Vagina (tissue), 2 donors: ENCODE measurements at places on chromosomes 5 and 9. TPM values are rescaled to one million over a fixed set of nuclear protein-coding genes. Genes with fewer than 3 reads are reported as not detected.

RNF180 gene
- total RNA-seq: 14.0 TPM

ADRB2 gene
- total RNA-seq: 43.2 TPM

JAK2 gene
- total RNA-seq: 25.8 TPM

CAVIN4 gene
- 0.49 TPM for total RNA-seq

CDC23 gene
- total RNA-seq: 14.2 TPM

DNA sequence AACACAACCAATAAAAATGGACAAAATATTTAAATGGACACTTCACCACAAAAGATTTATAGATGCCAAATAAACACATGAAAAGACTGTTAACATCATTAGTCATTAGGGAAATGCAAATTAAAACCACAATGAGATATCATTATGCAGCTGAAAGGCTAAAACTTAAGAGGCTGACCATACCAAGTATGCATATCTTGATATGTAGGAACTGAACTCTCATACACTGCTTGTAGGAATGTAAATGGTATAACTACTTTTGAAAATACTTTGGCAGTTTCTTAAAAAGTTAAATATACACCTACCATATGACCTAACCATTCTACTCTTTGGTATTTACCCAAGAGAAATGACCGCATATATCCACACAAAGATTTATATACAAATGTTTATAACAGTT is 13.6 kb upstream of the ADAMTS12 start:
- DNase-seq: no peak

IGIP gene
- total RNA-seq: 16.7 TPM

ACOT12 gene
- not detected for total RNA-seq

GRCh38 chr5:28914297-28914696 is 1875.9 kb upstream of the CDH9 start:
- DNase-seq: no peak
